Trophoblast cell (in vitro differentiated cells and primary cell): ENCODE measurements at places on chromosomes 16 and 17.

DNA sequence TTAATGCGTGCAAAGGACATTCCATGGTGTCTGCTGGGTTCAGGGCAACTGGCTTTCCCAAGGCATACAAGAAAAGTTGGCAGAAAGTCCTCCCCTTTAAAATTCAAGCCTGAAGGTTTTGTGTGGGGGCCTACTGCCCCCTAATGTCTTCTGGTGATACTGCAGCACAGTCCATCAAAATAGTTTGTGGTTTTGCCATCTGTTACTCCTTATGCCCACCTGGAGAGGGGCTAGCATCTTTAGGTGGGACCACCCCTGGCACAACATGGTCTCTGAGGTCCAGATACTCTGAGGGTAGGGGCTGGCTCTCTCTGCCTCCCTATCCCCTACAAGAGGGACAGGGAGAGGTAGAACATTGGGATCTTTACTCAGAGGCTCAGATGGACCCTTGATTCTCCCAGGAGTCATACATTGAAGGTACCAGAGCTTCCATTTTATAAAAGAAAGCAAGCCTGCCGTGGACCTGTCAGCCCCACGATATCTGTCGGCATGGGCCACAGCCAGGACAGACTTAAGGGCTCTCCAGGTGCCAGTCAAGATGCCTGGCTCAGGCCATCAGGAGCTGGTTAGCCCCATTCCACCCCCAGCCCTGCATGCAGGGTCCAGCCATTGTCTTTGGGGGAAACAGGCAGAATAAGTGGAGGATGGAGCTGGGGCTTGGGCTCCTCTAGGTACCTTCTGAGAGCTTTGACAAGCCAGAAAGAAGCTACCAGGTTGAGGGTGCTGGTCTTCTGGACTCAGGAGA, 6.3 kb downstream of the ESRP2 start:
- peak; percentile 42 for DNase-seq

DNA sequence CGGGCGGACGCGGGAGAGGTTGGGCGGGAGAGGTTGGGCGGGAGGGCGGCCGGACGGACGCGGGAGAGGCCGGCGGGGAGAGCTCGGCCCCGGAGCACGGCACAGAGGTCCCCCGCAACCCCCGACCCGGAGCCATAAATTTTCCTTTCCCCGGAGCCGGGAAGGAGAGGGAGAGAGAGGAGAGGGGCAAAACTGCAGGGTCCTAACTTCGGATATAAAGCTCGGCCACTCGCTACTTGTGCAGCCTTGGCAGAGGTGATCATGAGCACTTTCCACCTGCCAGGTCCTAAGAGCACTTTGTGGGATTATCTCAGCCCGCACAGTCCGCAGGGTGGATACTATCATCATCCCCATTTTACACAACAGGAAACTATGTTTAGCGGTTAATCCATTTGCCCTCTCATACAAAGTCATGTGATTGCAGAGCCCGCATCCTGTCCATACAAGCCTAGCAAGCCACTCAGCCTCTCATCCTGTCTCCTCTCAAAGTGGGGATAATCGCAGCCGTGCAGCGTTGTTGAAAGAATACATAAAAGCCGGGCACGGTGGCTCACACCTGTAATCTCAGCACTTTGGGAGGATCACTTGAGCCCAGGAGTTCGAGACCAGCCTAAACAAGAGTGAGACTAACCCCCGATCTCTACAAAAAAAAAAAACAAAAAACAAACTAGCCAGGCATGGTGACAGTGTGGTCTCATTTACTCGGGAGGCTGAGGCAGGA, 780 bp upstream of the DCAKD start:
- DNase-seq: peak; percentile 41

DNA sequence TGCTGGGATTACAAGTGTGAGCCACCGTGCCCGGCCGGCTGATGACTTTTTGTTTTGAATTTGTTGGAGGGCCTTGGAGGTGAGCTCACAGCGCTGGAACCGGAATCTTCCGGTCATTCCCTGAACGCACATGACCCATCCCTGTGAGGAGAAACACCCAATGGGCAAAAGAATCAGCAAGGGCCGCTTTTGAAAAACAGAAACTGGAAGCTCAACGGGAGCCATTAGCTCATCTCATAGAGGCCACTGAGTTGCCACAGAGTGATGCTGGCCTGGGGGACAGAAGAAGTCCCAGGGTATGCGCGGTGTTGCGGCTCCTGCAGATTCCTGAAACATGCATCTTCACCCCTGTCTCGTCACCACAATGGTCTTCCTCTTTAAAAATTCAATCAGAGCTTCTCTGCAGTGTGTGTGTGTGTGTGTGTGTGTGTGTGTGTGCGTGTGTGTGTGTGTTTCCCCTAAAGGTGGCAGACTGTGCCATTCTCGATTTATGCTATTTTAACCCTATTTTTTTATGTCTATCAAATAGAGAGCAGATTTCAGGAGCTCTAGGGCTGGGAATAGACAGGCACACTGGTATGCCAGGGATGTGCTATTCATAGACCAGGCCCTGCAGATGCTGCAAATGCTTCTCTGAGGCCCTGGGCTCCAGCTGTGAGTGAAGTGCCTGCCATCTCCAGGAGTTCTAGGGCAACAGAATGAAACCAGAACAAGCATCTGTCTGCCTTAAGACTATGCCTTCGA, 68.3 kb downstream of the MARCHF10 start:
- peak; percentile 66 for DNase-seq

DNA sequence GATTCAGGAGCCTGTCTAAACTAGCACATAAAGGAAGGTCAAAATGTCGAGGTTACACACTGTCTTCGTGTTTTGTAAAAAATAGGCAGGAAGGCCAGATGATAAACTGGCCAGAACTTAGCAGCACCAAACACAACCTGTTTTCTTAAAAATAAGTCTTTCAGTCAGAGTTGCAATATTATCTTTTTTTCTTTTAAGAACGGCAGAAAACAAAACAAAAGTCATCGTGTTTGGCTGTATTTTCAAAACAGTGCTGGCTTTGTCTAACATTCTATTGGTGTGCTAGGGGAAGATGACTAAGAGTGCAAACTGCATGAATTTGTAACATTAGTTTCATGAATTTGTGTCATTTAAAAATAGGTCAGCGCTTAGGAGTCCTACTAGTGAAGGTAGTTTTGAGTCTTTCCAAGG, 5.3 kb downstream of the MAF start:
- no peak for DNase-seq

DNA sequence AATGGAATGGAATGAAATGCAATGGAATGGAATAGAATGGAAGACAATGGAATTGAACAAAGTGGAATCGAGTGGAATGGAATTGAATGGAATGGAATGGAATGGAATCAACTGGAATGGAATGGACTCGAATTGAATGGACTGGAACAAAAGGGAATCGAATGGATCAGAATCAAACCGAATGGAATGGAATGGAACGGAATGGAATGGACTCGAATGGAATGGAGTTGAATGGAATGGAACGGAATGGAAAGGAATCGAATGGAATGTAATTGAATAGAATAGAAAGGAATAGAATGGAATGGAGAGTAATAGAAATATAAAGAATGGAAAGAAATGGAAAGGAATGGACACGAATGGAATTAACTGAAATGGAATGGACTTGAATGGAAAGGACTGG, 475.2 kb upstream of the WSB1 start:
- DNase-seq: no peak

DNA sequence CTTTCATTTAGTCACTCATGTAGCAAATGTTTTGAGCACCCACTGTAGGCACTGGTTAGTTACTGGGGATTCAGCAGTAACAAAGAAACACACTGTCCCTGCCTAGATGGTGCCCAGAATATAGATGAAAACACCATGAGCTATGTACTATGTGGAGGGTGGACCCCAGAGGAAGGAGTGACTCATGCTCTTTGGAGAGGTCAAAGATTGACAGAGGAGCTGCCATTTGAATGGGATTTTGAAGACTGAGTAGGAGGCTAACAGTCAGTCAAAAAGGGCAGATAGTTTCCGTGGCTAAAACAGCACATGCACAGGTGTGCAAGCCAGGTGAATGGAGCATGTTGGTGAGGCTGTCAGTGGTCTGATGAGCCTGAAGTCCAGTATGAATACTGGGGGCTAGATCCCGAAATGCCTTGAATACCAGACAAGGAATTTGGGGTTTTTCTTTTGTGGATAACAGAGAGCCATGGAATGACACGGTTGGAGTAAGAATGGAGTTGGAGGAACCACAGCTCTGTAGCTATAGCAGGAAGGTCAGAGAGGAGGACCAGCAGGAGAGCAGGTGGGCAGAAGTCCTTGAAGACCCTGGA, 6.1 kb downstream of the IL21R start:
- DNase-seq: no peak

DNA sequence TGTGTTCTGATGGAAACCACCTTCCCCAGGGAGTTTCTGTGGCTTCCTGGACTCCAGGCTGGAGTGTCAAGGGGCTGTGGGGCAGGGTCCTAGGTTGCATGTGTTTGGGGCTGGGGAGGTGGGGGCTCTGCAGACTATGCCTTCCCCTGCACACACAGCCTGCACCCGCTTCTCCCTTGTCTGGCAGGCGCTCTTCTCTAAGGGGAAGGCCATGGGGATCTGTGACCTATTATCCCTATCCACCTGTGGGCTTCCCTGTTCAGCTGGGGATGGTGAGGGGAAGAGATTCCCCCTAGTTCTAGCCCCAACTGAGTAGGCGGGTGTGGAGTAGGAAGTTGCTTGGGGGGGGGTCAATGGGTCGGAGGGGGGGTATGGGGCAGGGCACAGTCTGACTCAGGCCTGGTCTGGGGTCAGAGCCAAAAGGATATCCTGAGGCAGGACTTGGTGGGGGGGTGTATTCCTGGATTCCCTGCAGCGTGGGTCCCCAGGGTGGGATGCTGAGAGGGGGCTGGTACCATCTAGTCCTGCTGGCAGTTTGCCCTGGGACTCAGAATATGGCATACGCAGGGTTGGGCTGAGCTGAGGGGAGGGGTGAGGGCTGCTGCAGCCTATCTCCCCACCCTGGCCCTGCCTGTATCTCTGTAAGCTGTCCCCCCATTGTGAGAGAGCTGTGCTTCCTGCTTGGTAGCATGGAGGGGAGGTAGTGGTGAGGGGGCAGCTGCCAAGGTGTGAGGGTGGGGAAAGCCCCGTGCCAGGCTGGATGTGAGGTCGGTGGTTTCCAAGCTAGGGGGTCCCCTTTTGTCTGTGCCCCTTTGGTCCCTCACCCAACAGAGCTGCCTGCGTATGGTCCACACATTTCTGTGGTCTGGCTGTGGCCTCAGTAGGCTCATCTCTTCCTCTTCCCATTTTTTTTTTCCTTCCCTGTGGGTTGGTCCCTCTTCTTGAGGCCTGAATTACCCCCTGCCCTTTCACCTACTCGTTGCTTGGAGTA, 14.7 kb downstream of the RARA start:
- DNase-seq: no peak

DNA sequence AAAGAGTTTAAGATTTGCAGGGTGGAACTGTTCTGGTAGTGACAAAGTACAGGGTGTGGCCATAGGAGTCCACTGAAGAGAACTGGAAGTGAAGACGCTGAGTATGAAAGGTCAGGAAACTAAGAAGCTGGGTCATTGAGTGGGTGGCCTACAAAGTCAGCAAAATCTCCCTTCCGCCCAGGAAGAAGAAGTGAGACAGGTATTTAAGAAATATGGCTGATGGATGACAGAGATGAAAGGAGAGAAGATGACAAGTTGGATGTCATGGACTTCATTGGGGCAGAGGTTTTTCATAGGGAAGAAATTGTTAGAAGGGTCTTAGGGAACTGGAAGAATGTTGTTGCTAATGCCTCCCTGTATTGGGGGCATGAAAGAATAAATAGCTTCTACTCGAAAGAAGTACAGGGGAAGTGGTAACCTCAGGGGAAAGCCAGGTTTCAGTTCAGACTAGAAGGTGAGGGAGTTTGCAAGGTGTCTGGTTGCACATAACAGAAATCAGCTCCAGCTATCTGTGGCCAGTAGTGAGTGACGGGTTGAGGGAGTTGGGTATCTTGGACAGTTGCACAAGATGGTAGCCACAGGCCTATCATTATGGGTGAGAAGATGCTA, 33.6 kb upstream of the MED13 start:
- no peak for DNase-seq

GRCh38 chr16:87051526-87052320, 265.5 kb downstream of the C16orf95 start:
- DNase-seq: no peak

GRCh38 chr17:18016426-18016825, 22.5 kb downstream of the ATPAF2 start:
- no peak for DNase-seq

DNA sequence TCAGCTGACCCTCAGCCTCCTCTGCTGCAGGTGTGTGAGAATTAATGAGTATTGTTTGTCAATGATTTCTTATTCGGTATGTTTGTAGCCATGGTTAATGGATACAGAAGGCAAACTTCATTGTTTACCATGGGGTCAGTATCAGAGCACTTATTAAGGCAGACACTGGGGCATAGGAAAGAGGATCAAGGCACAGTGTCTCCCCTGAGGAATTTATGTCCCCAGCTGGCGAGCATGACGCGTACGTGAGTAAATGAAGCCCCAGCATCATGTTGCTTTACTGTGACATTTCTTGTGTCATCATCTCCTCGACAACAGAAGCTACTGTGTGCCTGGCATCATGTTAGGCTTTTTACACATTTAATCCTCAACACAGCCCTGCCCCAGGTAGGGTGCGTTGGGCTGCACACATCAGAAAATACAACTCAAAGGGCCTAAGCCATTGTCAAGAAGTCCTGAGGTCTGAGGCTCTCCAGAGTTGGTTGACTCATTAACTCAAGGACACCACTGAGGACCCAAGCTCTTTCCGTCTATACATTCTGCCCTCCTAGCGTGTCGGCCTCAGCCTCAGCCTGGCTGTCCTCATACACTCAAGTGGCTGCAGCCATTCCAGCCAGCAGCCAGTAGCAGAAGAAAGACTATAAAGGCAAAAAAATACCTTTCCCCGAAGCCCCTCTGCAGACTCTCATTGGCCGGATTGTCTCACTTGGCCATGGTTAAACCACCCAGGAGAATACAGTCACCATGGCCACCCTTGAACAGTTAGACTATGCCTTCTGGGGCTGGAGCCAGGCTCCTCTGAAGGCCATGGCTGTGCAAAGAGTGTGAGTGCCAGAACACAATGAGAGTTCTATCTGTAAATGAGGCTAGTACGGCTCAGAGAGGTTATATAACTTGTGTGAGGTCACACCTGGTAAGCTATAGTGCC, 13.9 kb upstream of the ZCCHC14 start:
- DNase-seq: no peak

GRCh38 chr16:35744726-35745125, 2285.3 kb downstream of the TP53TG3F start:
- DNase-seq: no peak

GRCh38 chr16:14111713-14112538, 40.8 kb downstream of the MRTFB start:
- no peak for DNase-seq

GRCh38 chr16:4393240-4393600, 21.6 kb downstream of the VASN start:
- peak; percentile 92 for DNase-seq

DNA sequence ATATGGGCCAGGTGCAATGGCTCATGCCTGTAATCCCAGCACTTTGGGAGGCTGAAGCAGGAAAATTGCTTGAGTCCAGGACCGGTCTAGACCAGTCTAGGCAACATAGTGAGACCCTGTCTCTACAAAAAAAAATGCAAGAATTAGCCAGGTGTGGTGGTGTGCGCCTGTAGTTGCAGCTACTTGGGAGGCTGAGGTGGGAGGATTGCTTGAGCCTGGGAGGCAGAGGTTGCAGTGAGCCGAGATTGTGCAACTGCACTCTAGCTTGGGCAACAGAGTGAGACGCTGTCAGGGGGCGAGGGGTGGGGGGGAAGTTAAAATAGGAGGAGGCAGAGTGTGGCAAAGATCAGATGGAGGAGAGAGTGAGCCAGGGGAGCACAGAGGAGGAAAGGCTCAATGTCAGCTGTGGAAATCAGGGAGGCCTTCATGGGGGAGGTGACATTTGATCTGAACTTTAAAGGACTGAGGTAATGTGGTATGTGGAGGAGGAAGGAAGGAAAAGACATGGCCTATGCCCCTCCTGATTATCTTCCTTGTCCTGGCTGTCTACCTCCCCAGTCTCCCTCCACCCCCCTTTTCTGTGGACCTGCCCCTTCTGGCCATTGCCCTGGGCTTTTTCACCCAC, 4.7 kb upstream of the GOT2 start:
- DNase-seq: peak; percentile 39
